Stimulated activated CD4-positive, alpha-beta T cell treated with anti-CD3 and anti-CD28 coated beads, TNF-alpha, amount 100 ng/mL, for 48 hours (primary cell): ENCODE measurements at places on chromosomes 12 and 14.

GRCh38 chr12:6539314-6539682 lies 5.0 kb downstream of the GAPDH start:
- no peak for DNase-seq

GRCh38 chr12:123951467-123951866 lies 21.2 kb downstream of the CCDC92 start:
- DNase-seq, result no peak

DNA sequence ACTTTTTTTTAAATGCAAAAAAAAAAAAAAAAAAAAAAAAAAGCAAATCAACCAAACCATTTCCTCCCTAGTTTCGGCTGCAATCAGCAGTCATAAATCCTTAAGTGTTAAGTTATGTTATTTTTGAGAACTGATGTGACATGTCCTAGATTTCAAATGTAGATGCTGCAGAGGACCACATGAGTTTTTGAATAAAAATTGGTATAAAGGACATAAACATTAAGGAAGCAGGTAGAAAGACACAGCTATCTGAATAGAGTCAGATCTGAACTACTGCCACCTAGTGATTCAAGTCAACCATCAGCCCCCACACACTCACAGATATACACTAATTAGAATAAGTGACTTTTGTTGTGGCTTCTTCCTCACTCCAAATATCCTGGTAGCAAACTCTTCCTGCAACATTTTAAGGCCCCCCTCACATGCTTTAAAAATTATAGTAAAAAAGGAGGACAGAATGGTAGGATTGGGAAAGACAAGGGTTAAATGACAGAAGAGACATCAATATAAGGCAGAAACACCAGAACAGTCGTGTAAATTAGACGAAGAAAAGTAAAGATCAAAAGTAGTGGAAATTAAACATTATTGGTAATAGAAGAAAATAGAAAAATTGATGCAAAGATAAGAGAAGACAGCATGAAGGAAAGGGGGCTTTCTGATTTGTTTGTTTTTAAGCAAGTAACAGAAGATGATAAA lies 394.5 kb upstream of the ATP2B1 start:
- DNase-seq, result peak; percentile 12

DNA sequence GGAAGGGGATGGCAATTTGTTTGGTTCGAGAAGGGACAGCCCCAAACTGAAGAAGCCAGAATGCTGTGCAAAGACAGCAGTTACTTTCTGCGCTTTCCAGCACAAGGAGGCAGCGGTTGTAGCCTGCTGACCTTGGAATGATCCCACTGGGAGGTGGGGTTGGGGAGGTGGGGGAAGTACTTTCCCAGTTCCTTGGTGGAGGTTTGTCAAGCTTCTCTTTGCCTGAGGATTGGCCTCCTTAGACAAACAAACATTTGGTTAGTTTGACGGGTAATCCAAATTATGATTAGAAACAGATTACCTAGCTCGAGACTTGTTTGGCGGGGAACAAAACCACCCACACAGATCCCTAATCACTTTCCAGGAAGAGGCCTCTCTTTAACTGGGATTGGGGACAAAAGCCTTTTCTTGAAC lies 79.1 kb upstream of the EGLN3 start:
- no peak for DNase-seq

DNA sequence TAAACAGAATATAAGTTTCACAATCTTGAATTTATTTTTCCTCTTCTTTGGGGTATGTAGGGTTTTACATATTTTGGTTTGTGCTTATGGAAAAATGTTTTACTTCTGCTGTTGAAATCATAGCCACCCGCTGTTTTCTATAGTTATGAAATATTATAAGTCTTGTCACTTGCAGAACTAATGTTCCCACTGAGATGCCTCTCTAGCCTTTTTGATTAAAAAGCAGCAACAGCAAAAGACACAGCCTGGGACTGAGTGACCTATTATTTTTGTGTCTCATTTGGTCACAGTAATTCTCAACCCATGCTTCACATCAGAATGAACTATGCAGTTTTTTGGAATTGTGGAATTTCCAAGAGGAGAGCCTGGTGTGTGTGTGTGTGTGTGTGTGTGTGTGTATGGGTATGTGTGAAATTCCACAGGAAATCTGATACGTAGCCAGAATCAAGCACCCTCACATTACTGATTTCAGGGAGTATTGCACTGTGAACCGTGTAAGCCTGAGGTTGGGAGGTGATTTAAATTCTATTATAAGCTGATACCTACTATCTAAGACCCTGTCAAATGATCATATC lies 55.7 kb upstream of the FRMD6 start:
- no peak for DNase-seq

GRCh38 chr14:34775342-34775741 lies 60.9 kb upstream of the CFL2 start:
- no peak for DNase-seq

GRCh38 chr14:53027041-53027440 lies 76.2 kb upstream of the FERMT2 start:
- DNase-seq, result no peak

GRCh38 chr14:93042968-93043940 lies 72.5 kb downstream of the ITPK1 start:
- DNase-seq, result no peak

DNA sequence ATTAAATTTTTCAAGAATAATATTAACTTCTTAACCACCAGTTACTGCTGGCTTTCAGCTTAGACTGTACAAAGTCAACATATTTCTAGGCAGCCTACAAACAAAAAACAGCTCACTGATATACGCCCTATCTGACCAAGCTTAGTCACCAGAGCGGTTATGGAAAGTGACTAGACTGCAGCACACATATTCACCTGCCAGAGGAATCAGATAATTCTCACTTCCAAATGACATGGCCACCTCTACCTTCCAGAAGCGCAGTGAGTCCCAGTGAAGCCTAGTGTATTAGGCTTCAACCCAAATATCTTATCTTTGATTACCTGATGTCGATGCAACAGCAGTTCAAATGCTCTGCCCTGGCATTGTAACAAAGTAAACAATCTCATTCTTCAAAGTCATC lies 8.5 kb downstream of the STXBP6 start:
- DNase-seq, result no peak

- no peak for DNase-seq
Measured at GRCh38 chr12:26126340-26127284, 1.8 kb upstream of the BHLHE41 start.

DNA sequence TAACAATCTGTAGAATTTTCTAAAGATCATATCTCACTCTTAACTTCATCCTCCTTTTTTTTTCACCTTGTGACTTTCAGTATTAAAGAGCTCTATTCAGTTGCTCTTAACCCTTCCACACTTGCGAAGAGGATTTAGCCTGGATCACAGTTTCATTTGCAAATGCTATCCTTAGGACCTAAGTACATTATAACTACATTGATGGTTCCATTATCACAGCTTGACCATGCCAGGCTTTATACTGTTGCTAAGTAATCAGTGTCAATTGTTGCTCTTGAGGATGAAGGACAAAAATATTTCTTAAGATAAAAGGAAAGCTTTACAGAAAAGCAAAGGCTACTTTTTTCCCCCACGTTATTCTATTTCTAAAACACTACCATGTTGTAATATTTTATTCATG lies 122.2 kb downstream of the PDZRN4 start:
- no peak for DNase-seq

- no peak for DNase-seq
Measured at GRCh38 chr12:63362791-63363190, 211.8 kb upstream of the AVPR1A start.

- no peak for DNase-seq
Measured at GRCh38 chr14:99854831-99855230, 61.6 kb downstream of the EML1 start.

DNA sequence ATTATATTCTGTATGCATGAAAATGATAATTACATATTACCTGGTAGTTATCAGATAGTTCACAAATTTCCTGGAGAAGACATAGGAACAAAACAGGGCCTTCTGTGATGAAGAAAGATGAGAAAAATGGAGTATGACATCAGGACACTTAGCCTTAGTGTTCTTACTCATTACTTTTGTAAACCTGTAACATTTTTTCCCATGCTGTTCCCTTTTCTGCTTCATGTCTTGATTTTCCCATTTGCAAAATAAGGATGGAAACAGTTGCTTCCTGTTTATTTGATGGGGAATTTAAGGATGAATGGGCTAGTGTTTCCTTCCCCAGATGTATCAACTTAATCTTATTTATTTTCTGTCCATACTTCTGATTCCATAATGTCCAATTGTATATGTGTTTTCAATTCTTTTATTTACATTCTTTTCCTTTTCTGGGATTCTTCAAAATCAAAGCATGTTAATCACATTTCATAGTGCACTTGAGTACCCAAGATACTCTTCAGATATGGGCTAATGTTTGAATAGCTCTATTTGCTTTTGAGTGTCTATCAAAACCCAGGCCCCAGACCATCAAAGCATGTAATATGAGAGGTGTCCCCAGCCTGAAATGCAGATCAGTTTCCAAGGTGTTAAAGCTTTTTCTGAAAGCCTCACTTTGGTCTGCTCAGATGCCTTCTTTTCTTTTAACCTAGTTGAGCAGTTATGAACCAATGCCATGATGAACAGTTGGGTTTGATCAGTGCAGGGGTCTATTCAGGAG lies 260.5 kb downstream of the RAD51B start:
- DNase-seq, result no peak

DNA sequence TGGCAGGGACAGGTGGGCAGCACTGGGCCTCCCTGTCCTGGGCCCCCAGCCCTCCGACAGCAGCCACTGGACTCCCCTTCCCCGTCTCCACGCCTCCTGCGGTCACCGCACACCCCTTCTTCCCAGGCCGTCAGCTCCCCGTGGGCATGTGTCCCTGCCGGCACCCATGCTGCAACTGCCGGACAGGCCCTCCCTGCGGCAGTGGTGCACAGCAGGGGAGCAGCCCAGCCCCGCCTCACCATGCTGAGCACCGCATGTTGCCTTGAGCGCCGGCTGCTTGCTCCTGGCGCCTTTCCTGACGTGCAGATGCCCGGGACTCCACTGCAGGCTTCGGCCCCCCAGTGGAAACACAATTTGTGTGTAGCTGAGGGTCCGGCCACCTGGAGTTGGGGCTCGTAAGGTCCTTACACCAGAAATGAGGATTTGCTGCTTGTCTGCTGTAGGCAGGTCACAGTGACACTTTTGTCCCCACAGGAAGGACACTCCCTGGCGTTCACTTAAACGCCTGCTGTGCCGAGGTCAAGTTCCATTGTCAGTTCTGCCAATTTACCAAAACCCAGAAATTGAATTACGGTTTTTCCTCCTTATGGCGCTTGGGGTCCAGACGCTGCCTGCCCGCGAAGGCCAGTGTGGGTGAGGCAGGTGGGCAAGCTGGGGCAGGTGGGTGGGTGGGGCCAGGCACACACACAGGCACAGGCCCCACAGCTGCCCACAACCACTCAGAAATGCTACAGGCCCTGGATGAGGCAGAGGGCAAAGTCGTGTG lies 28.2 kb upstream of the MMP17 start:
- DNase-seq, result no peak

DNA sequence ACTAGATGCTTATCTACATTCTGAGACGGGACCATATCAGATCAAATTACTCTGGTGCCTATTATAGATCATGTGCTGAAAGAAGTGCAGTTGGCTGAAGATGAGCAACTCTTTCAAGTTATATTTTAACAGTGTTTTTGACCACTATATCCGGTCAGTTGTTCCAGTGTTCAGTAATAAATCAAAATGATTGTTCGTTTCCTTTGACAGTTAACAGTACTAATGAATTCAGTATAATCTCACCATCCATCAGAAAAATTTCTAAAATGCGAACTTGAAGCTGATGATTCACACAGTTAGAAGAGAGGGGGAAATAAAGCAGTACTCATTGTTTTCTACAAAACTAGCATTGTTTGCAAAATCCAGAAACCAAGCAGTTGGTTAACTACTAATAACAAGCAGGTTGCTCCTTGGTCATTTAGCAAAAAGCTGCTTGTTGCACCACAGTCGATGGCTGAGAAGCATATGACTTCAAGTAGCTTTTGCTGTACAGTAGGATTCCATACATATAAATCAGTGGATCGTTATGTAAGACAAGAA lies 2.3 kb downstream of the RPS6KA5 start:
- DNase-seq, result no peak

DNA sequence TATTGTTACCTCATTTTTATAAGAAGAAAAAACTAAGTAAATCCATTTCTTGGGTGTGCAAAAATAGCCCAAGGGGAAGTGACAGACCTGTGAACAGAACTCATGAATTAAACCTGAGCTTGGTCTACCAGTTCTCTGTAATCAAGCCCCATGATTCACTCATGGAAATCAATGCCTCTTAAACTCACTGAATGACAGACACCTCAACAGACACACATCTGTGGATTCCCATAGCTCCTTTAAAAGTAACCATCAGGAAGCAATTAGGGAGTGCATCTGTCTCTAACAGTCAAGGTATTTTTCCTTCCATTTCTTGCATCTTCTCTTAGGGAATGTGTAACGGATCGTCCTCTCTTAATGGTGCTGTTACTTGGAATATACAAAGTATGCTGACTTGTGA lies 215.0 kb upstream of the EEA1 start:
- no peak for DNase-seq

DNA sequence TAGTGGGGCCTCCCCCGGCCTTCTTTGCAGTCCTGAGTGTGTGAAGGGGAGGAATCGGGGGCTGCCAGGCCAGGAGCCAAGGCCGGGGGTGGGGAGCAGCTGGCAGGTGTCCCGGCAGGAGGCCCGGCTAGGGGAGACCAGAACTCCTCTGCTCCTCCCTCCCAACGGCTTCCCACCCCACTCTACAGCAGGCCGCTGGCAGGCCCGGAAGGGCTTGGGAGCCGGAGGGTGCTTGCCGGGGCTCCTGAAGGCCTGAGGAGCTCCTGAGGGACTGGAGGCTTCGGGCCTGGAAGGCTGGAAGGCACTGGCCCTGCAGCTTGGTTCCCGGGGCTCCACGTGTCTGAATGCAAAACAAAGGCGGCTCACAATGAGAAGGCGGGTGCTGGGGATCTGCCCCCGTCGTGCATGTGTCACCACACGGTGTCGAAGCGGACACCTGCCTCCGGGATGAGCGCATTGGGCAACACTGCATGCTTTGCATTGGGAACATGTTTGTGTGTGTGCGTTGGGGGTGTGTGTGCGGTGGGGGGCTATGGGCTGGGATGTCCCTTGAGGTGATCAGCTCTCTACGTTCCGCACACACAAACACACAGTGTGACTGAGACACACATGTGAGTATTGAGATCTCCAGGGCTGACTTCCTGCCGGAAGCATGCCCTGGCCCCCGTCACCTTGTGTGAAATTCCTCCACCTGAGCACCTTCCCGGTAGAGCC lies 30.9 kb upstream of the ANKRD9 start:
- no peak for DNase-seq

GRCh38 chr12:45357539-45358417 lies 141.9 kb downstream of the ANO6 start:
- no peak for DNase-seq

GRCh38 chr12:91139286-91139685 lies 28.0 kb upstream of the LUM start:
- DNase-seq, result no peak

DNA sequence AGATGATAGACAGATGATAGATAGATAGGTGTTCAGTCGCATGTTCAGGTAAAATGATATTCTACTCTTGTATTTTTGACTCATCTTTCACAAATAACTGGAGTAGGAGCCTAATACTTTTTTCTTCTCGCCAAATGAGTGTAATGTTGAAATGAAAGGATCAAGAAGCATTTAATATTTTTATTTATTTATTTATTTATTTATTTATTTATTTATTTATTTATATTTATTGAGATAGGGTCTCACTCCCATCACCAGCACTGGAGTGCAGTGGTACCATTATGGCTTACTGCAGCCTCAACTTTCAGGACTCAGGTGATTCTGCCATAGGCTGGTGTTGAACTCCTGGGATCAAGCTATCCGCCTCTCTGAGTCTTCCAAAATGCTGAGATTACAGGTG lies 298.8 kb downstream of the KCNC2 start:
- DNase-seq, result no peak

GRCh38 chr12:40947797-40948196 lies 240.3 kb upstream of the PDZRN4 start:
- DNase-seq, result no peak

- DNase-seq, result no peak
Measured at GRCh38 chr14:94484481-94484880, 8.5 kb upstream of the SERPINA9 start.
